Glomerular endothelial cell (primary cell): ENCODE measurements at places on chromosomes 16 and 17.

GRCh38 chr17:40315206-40315605, 6.2 kb downstream of the RARA start:
- no peak for DNase-seq

DNA sequence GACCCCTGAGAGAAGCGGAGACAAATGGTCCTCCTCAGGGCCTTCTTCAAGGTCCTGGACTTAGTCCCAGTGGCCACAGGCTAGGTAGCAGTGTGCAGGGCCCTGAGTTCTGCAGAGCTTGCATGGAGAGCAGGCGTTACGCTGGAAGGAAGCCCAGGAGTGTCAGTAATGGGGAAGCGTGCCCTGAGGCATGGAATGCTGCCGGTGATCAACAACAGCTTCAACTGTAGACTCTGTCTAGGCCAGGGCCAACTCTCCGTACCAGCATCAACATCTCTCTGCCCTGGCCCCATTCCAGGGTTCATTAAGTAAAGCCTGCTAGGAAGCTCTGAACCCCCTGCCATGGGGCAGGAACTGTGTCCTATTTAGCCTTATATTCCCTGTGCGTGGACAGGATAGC, 568 bp upstream of the TNK1 start:
- no peak for DNase-seq

DNA sequence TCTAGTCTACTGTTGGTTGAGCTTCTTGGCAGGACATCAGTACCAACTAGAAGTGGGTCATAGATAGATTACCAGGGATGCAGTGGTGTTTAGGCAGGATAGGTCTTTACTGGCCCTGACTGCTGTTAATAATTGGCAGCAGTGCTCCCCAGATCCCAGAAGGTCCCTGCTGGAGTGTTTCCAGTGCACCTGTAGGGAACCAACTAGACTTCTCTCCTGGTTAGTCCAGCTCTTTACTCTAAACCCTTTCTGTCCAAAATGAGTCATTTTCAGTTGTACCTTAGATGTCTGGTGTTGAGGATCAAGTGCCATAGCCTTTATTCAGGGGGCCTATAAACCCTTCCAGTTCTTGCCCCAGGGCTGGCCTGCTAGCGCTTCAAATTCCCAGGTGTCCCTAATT, 8.7 kb downstream of the POLR2C start:
- DNase-seq = no peak

DNA sequence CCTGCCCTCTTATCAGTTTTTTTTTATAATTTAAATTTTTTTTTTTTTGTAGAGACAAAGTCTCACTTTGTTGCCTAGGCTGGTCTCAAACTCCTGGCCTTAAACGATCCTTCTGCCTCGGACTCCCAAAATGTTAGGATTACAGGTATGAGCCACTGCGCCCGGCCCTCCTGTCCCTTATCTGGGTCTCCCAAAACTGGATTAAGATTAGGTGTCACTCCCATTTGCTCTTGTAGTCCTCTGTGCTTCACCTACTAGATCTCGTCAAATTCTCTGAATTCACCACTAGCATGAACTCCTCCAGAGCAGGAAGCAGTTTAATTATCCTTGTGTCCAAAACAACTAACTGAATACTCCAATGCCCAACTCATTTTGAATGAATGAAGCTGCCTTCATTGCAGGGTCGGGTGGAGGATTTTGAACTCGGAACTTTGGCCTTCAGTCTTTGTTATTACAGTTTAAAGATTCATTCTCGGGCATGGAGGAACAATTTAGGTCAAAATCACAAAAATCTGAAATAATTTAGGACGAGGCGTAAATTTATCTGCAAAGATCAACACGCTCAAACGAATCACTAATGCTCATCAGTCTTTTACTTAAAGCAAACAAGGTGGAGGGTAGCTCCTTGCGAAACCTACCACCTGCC, 802 bp upstream of the ATXN2L start:
- no peak for DNase-seq

DNA sequence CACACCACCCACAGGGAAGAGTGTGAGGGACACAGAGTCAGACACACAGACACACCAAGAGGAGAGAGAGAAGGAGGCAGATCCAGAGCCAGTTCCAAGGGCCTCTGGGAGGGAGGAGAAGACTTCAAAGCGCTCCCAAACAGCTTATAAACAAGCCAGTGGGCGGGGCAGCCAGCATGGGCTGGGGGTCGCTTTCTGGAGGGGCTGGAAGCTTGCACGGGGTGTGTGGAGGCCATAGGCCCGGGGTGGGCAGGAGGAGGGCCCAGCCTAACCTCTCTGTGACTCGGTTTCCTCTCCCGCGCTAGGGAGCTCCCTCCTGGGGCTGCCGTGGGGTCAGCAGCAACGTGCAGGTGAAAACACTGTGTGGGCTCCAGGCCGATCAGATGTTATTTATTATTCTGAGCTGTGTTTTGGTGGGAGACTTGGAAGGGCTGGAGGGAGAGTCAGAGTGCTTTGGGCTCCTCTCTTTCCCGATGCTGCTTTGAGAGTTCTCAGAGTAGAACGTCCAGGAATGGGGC, 2.5 kb upstream of the WFIKKN2 start:
- no peak for DNase-seq

GRCh38 chr17:66604376-66604775, 230.5 kb upstream of the CACNG5 start:
- no peak for DNase-seq

GRCh38 chr16:54937671-54938211, 7.1 kb downstream of the IRX5 start:
- no peak for DNase-seq

DNA sequence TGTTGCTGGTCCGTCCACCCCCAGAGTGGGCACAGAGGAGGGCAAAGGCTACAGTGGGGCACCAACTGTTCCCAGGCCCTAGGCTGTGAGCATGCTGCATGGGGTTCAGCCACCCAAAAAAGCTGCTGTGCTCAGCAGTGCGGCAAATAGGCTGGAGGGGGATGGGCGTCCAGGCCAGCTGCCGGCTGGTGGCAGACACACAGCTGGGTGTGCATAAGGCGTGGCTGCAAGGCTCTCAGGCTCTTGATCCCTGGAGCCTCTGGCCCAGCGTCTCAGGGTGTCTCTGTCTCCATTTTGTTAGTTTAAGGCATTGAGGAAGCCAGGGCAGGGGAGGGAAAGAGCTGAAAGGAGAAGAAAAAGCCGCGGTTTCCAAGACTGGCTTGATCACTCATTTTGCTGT, 8.8 kb downstream of the RPL19 start:
- no peak for DNase-seq

GRCh38 chr16:85360323-85361277, 248.3 kb upstream of the CIBAR2 start:
- no peak for DNase-seq

- DNase-seq = no peak
Measured at GRCh38 chr16:67935402-67936123, 1.1 kb downstream of the PSMB10 start.

- DNase-seq = no peak
Measured at GRCh38 chr16:27235938-27236245, 32.6 kb downstream of the KDM8 start.
